ENCODE measurements at places on chromosomes 7 and 10. TPM values are rescaled to one million over a fixed set of nuclear protein-coding genes. Genes with fewer than 3 reads are reported as not detected.

MBL2 gene
- total RNA-seq, result 173 TPM

DNA sequence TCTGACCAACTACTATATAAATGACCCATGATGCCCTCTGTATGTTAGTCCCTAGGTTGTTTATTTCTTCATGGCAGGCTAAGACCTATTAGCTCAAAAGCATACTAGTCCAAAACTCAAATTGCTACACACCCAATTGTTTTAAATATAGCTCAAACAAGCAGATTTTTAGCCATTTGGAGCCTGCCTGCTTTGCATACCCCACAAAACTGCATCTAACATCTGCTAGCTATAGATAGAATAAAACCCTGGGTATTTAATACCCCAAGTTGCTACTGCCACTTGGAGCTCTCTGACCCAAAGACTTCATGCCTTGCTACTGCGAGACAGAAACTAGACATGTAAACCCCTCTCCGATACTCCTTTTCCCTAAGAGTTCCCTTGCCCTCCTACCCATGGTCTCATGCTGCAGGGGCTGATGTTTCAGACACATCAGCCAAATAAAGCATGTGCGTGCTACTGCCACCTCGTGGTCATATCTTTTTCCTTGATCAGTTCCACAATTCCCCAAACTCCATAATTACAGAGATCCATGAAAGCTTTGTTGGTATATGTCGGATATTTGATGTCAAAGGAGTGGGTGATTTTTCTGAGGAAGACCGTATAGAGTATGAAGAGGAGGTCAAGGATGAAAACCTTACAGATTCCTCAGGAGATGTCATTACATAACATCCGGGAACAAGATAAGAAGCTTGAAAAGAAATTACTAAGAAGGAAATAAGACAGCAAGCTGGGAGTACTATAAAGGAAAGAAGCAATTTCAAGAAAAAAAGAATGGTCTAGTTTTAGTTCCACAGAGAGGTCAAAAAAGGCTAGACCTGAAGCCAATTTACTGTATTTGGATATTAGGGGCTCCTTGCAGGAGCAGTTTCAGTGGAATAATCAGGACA, 386.6 kb downstream of the SH2D4B start:
- no peak overlapping the region for H3K4me3 ChIP-seq
- H3K27ac ChIP-seq, result no peak overlapping the region
- H3K36me3 ChIP-seq, result no peaks in the 10 kb centered on the region
- H3K27me3 ChIP-seq, result no peaks in the 10 kb centered on the region
- peak; percentile 61 for DNase-seq

- no peak overlapping the region for H3K27ac ChIP-seq
- no peaks in the 10 kb centered on the region for H3K36me3 ChIP-seq
- H3K27me3 ChIP-seq, result no peaks in the 10 kb centered on the region
- no peak overlapping the region for H3K4me3 ChIP-seq
These were observed 83.4 kb downstream of the ZNF365 start for GRCh38 chr10:62457598-62457997.

DNA sequence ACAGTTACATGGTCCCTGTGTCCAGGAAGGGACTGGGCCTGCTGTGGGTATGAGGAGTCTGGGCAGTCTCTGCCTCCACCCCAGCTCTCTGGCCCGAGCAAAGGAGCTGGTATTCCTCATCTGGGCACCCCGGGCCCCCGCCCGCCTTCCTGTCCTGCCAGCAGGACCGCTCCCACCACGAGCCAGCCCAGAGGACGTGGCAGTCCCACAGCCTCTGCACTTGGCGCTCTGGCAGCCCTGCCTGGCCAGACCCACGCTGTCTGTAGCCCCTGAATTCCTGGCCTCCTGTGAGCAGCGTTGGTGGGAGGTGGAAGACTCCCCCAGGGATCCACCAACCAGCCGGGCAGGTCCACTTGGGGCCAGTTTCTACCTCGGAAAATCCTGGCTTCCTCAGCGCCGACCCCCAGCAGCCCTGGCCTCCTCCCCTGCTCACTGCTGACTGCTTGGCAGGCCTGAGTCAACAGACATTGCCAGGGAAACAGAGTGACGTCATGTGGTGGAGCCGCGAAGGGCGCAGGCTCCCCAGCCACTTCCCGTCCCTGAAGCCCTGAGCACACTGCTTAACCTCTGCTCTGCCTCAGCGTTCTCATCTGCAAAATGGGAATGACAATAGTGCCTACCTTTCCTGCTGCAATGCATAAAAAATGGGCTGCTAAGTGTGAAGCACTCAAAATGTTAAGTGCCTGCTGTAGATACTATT, 21.6 kb upstream of the LIMK1 start:
- H3K4me3 ChIP-seq, result peak overlapping the region; percentile 14
- H3K27me3 ChIP-seq, result no peaks in the 10 kb centered on the region
- H3K4me1 ChIP-seq, result no peaks in the 10 kb centered on the region

DNA sequence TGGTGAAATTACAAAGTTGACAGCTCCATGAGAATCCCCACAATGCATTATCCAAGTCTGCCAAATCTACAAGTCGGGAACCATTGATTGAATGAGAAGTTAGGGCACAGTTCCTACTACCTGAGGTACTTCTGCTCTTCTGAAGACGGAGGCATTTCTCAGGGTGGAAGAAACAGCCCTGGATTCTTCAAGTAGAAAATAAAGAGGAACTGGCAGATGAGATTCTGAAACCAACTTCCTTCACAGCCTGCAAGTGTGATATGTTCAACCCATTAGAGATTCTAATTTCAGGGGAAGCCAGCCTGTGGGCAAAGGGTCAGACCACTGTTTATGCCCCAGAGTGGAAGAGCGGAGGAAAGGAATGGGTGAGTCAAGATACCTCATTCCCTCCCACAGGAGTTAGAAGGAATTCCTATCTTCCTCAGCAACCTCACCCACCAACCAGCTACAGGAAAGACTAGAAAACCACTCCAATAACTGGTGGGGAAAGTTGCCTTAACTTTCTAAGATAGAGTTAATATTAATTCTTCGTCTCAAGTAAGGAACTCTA, 50.5 kb upstream of the BMPER start:
- no peak overlapping the region for H3K4me3 ChIP-seq
- no peaks in the 10 kb centered on the region for H3K4me1 ChIP-seq
- no peak overlapping the region for H3K27ac ChIP-seq
- no peaks in the 10 kb centered on the region for H3K27me3 ChIP-seq

- H3K4me3 ChIP-seq, result no peak overlapping the region
- DNase-seq, result peak; percentile 45
- H3K27me3 ChIP-seq, result no peaks in the 10 kb centered on the region
- H3K4me1 ChIP-seq, result no peaks in the 10 kb centered on the region
These were observed 482.6 kb downstream of the DNAJB6 start for GRCh38 chr7:157819455-157819807.

PKD2L1 gene
- total RNA-seq, result not detected

- no peak for DNase-seq
- H3K27me3 ChIP-seq, result no peaks in the 10 kb centered on the region
- H3K4me3 ChIP-seq, result no peak overlapping the region
- H3K36me3 ChIP-seq, result no peaks in the 10 kb centered on the region
- no peaks in the 10 kb centered on the region for H3K4me1 ChIP-seq
- H3K27ac ChIP-seq, result no peak overlapping the region
These were observed 20.1 kb upstream of the PRKAR1B start for GRCh38 chr7:747186-747585.

GRCh38 chr7:27890205-27890849, 150.4 kb downstream of the TAX1BP1 start:
- no peaks in the 10 kb centered on the region for H3K4me1 ChIP-seq
- DNase-seq, result no peak
- H3K27me3 ChIP-seq, result no peaks in the 10 kb centered on the region

SEMA4G gene
- total RNA-seq, result 78.5 TPM

DNA sequence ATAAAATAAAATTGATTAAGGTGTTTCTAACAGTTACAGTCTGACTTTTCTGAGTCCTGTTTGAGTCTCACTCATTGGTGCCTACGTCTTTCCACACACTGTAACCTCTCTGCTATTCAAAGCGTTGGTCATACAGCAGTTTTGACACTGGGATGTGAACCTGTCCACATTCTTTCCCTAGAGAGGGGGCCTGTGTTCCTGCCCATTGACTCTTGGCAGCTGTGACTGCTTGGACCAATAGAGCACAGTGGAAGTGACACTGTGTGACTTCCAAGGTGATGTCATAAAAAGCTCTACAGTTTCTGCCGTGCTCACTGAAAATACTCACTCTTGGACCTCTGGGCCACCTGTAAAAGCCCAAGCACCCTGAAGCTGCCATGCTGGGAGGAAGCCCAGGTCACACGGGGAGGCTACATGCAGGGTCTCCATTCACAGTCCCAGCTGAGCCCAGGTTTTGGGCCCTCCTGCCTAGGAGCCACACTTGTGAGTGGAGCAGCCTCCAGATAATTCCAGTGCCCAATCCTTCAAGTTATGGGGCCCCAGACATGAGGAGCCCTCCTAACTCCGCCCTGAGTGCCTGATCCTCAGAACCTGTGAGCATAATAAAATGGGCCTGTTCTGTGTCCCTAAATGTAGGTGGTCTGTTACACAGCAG, 704 bp upstream of the ANTXRL start:
- no peaks in the 10 kb centered on the region for H3K27me3 ChIP-seq
- H3K4me1 ChIP-seq, result no peaks in the 10 kb centered on the region
- no peak for DNase-seq
- no peak overlapping the region for H3K27ac ChIP-seq

TAS2R41 gene
- not detected for total RNA-seq

DNA sequence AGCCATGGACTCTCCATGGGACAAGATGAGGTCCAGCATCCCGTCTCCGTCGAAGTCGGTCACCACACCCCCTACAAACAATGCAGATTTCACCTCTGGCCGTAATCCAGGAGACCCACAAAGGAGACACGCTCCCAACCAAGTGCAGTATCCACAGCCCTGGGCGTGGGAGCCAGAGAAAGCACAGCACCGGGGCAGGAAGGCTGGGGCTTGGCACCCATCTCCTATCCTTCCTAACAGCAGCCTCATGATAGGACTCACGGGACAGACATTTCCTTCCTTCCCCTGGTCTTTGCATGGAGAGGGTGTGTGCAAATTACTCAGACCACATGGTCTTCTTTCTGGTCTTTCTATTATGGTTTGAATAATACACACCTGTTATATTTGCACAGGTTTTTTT, 46.3 kb downstream of the GOLGA7B start:
- H3K27ac ChIP-seq, result no peak overlapping the region
- no peaks in the 10 kb centered on the region for H3K4me1 ChIP-seq
- no peak overlapping the region for H3K4me3 ChIP-seq
- H3K27me3 ChIP-seq, result no peaks in the 10 kb centered on the region
- no peak for DNase-seq
- H3K36me3 ChIP-seq, result no peaks in the 10 kb centered on the region

All from right lobe of liver (tissue), 6 donors.